ENCODE measurements at places on chromosomes 11 and 22.

GRCh38 chr11:16016468-16016829 is 339.9 kb downstream of the SOX6 start:
- no peak for DNase-seq

DNA sequence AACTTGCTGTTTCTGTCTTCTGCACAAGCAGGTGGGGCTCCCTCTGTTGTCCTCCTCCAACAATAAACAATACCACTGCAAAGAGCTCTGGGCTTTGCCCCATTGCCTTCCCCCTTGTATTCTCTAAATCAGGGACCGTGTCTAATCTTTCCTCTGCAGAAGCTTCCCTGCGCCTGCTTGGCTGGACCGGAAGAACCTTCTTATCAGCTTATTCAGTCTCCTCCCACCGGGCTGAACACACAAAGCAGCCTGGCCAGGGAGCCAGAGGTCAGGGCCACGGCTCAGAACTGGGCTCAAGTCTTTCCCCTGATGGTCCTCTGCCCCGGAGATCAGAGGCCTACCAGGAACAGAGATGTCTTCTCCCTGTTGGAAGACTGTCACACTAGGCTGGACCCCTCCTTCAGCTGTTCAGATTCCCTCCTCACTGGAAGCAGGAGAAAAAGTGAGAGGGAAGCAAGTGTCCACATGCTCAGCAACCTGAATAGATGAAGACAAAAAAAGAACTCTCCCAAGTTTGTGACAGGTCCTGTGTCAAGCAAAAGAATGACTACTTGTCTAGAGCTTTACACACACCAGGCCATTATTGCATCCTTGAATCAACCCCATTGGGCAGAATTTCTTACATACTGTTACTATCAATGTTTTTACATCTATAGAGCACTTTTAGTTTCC is 63.7 kb downstream of the RAB30 start:
- no peak for DNase-seq

DNA sequence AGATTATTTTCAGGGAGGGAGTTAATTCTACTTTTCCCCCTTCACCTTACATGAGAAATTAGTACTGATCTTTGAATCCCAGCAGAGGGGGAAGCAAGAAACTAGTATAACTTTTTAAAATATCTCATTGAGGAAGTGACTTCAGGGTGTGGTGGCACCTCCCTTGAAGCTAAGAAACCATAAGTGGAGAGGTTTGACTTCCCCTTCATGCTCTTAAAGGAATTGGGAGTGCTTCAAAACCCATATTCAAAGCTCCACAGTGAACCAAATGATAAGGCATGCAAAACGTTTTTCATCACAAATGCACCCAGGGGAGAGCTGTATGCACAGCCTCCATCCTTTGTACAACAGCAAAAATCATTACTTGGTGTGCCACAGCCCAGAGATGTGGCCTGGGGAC is 540 bp downstream of the MS4A14 start:
- no peak for DNase-seq

DNA sequence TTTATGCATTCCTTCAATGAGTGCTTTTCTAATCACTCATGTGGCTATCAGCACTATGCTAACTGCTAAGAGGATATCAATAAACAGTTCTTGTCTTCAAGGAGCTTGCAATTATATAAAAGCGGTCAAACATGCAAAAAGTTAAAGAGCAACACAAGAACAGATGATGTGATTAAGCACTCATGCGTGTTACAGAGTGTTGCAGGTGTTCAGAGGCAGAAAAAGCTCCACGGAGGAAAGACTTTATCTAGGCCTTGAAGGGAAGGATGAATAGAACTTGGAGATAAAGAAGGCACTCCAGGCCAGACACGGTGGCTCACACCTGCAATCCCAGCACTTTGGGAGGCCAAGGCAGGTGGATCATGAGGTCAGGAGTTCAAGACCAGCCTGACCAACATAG is 13.6 kb downstream of the CD3E start:
- DNase-seq, result no peak

DNA sequence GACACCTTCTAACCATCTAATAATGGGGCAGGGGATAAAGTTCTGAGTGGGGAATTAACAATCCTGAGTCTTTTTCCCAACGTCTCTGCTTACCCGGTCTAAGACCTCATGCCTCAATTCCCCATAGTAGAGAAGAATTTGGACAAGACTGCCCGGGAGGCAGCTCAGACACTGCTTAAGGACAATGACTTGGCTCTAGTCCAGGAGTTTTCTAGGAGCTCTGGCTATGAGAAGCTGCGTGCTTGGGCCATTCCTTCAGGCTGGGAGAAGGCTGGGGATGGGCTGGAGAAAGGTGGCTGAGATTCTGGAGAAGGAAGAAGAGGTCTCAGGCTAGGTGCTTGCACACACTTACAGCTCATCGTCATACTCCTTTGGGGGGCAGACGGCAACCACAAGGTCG is 19.8 kb upstream of the ABCC8 start:
- DNase-seq, result no peak

DNA sequence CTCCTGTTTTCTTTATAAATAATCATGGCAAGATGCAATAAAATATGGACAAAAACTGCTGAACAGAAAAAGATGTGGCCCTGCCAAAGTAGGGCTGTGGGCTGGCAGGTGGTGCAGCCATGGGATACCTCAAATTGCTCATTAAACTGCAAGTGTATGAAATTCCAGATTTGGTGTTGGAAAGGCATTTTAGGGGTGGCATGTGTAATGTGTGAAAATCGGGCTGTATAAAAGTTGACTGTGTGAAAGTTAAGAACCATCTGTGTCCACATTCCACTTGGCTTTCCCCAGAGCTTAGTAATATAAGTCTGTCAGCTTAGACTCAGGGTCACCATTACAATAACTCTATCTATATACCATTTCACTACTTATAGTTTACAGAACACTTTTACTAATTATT is 34.8 kb upstream of the FZD4 start:
- no peak for DNase-seq

DNA sequence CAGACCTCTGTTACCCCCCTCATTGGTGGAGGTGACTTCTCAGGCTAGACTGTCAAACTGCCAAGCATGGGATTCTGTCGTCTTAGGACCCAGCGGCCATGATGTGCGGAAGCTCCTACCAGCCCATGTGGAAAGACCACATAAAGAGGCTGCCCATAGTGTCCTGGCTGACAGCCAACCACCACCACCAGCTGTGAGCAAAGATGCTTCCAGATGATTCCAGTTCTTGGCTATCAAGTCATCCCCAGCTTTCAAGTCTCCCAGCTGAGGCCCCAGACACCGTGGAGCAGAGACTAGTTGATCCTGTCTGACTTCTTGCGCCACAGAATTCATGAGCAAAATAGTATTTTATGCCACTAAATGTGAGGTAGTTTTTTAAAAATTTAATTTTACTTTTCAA is 32.9 kb downstream of the SCUBE1 start:
- no peak for DNase-seq

GRCh38 chr11:48006301-48006992 is 26.1 kb downstream of the PTPRJ start:
- DNase-seq, result no peak

DNA sequence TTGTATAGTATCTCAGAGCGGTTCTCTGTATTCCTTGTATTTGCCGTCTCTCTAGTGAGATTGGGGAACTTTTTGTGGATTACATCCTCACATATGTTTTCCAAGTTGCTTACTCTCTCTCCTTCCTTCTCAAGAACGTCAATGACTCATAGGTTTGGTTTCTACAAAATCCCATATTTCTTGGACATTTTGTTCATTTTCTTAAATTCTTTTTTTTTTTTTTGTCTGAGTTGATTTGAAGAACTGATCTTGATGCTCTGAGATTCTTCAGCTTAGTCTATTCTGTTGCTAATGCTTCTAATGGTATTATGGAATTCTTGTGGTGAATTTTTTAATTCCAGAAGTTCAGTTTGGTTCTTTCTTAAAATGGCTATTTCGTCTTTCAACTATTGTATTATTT is 28.4 kb upstream of the SLN start:
- no peak for DNase-seq

GRCh38 chr11:14258221-14258935 is 100.6 kb downstream of the RRAS2 start:
- DNase-seq, result no peak

DNA sequence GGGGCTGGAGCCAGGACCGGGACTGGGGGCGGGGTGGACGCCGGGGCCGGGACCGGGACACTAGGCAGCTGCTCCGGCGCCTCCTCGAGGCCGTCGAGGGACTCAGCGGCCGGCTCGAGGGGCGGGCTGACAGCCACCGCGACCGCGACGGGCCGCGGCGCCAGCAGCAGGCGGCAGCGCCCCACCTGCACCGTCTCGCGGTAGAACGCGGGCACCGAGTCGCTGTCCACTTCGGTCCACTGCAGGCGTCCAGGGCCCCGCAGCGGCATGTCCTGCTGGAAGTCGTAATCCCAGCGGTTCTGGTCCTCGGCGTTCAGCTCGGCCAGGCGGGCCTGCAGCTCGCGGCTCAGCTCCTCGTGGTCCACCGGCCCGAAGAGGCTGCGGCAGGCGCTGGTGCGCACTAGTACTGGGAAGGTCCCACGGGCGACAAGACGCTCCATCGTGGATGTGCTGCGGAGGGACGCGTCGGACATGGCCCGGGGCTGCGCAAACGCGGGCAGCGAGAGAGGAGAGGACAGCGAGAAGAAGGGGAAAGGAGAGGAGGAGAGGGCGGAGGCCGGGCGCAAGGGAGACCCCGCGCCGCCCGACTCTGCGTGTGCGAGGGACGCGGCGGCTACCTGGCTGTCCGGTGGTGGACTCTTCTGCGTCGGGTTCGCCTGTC is 428 bp downstream of the CDKN1C start:
- no peak for DNase-seq

DNA sequence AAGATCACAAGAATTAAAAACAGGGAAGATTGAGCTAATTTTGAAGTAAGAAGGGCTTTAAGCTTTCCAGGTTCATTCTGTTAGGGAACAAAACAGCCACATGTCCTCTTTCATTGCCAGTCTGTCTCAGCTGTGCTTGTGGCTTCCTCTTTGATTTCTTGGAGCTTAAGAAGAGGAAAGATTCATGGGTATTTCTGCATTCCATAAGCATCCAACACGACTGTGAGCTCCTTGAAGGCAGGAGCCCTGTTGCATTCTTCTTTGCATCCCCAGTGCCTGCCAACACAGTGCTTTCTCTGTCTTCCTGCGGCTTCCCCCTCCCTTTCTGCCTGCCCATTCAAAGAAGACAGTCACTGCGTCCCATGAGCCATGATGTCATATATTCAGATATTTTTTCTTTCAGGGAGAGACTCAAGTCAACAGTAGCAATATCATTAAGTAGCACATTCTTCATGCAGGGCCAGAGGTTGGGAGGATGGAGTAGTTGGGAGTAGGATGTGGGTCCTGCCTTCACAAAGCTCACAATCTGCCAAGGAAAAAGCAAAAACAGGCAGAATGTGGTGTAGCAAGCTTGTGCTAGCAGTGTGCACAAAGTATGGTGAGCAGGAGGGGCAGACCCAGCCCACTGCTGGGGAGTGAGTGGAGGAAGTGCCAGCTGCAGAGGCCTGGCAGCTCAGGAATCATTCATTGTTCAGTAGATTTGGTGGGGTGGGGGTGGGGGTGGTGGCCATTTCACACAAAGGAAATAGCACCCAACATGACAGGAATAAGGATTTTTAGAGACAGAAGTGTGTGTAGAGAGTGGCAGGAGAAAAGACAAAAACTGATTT is 162.1 kb upstream of the RASSF10 start:
- DNase-seq, result no peak

DNA sequence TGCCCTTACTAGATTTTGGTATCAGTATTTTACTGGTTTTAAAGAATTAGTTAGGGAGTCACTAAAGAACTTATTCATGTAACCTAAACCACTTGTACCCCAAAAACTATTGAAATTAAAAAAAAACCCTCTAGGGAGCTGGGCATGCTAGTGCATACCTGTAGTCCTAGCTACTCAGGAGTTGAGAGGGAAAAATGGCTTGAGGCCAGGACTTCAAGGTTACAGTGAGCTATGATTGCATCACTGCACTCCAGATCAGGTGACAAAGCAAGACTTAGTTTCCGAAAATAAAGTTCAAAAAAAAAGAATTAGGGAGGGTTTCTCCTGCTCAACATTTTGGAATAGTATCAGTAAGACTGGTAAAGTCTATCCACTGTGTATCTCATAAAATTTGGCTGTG is 364.4 kb upstream of the LUZP2 start:
- DNase-seq, result no peak

GRCh38 chr11:57566905-57567514 is 462 bp downstream of the UBE2L6 start:
- peak; percentile 21 for DNase-seq

GRCh38 chr11:100419518-100419917 is 267.6 kb upstream of the ARHGAP42 start:
- no peak for DNase-seq

- DNase-seq, result no peak
Observed at GRCh38 chr22:39284142-39284980, 35.1 kb downstream of the RPL3 start.

DNA sequence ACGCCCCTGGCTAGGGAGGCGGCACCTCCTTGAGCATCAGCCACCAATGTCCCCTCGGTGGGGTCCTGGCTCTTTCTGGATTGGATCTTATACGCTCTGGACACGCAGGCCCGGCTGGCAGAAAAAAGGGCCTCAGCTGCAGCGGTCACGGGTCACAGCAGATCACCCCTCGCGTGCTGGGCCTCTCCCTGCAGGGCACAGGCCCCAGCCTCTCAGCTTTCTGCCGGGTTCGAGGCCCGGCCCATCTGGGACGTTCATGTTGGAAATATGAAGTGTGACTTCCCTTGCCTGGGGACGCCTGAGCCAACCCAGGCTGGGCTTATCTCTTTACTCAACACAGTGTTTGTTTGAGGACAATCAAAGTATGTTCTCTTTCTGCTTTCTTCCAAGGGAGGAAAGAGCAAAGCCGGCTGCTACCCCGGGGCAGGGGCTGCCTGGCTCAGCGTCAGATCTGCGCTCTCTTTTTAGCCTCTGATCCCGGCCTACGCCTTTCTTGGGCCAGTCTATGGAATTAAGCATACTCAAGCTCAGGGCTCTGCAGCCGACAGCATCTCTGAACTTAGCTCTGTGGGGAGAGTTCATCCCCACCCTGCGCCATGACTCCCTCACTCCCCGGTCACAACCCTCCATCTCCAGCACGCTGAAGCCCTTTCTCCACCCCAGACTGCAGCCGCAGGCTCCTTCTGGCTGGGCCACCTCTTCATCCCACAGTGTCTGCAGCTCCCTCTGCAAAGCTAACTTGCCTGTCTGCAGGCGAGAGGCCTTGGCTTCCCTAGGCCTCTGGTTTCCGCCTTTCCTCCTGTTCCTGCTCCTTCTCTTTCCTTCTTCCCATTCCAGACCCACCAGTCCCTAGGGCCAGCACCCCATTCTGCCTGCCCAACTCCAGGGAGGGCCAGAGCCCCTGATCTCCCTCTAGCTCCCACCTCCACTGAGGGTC is 38.8 kb downstream of the ADAMTS15 start:
- DNase-seq, result no peak

GRCh38 chr11:2899080-2899783 is 13.7 kb upstream of the CDKN1C start:
- no peak for DNase-seq

DNA sequence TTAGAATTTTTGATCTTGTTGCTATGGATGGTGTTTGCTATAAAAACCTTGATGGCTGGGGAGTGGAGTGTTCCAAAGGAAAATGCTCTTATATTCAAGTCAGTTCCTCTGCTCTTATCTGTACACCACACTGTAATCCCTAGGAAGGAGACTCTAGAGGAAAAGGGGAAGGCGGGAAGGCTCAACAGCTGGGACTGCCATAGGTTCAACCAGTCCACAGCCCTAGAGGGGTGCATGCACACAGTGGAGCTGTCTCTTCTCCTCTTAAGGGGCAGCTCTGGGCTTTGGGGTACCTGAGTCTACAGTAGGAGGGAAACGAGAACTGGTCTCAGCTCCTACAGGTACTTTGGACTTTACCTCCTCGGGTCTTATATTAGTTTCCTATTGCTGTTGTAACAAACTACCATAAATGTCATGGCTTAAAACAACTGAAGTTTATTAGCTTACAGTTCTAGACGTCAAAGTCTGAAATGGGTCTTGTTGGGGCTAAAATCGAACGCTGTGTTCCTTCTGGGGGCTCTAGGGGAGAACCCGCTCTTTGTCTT is 77.2 kb upstream of the ZBED5 start:
- DNase-seq, result no peak
